ENCODE measurements at places on chromosomes 16 and 17. TPM values are rescaled to one million over a fixed set of nuclear protein-coding genes. Genes with fewer than 3 reads are reported as not detected.

Gene CD300A
- not detected for total RNA-seq

Gene SLC12A3
- not detected for total RNA-seq

Gene ICAM2
- total RNA-seq = 1.8 TPM

Gene SCNN1G
- not detected for total RNA-seq

Gene CCDC40
- total RNA-seq = 2.0 TPM

Gene MYO15A
- 0.59 TPM for total RNA-seq

Gene IL34
- 0.84 TPM for total RNA-seq

Gene SLC35G6
- total RNA-seq = not detected

Gene ZNF423
- 0.34 TPM for total RNA-seq

Gene HERPUD1
- total RNA-seq = 97.0 TPM

Gene DNASE1L2
- total RNA-seq = 1.0 TPM

All from bronchus fibroblast of lung (primary cell).